Neural progenitor cell (in vitro differentiated cells): ENCODE measurements at places on chromosomes 7 and 10.
A peak's percentile ranks its signal among the peaks of the same experiment; 100 is the strongest.

DNA sequence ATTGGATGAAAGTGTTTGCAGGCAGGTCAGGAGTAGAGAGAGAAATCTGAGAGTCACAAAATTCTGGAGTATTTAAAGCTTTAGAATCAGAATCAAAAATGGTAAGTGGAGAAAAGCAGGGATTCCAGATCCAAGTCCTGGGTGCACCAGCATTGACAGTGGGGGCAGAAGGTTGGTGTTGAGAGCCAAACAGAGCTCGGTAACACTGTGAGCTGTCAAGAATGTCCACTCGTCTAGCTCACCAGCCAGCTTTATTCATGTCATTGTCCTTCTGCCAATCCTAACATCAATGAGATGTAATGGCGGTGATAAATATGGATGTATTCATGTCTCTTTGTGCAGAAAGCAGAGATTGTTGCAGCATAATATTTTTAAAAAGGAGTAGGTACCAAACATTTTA, 128.8 kb downstream of the KLF6 start:
- DNase-seq: no peak

- DNase-seq: no peak
Measured at GRCh38 chr10:11982253-11982652, 60.4 kb downstream of the UPF2 start.

DNA sequence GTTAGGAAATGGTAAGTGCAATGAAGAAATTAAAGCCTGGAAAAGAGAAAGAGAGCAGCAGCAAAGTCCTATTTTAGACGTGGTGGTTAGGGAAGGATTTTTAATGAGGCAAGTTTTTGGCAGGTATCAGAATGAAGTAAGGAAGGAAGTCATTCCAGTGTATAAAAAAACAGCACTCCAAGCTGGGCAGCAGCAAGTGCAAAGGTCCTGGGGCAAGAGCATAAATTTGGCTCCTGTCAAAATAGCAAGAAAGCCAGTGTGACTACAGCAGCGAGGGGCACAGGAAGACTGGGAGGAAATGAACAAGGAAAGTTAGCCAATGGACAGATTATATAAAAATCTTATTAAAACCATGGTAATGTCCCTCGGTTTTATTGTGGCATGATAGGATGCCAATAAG, 90.2 kb downstream of the PPP1R3A start:
- DNase-seq: no peak

- no peak for DNase-seq
Measured at GRCh38 chr10:19908991-19909696, 92.9 kb downstream of the PLXDC2 start.

- DNase-seq: no peak
Measured at GRCh38 chr7:155862123-155862892, 50.0 kb upstream of the SHH start.

DNA sequence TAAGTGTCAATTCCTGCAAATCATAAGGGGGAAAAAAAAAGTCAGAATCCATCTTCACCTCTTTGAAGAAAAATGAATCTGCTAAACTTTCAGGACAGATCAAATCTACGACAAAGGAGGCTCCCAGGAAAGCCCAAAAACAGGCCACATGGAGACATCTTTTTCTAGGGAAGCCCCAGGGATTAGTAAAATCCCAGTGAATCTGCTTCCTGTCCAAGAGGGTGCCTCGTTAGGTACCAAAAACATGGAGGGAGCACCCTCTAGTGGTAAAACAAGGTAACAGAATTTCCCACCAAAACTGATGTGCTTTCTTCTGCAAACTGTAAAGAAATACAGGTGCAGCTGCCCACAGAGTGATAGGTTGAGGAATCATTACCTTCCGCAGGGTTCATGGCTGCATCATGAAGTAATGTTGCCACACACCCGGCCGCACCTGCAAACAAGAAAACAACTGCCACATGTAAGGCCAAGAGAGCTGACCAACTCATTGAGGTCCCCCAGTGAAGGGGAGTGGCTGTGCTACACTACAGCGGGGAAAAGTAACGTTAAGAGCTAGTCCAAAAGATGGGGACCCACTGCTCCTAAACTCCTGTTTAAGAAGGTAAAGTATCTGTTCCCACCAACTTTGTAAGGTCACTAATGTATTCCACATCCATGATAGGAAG, 7.9 kb downstream of the SLC25A28 start:
- peak; percentile 75 for DNase-seq
